ENCODE measurements at places on chromosomes 7 and 10. TPM values are rescaled to one million over a fixed set of nuclear protein-coding genes. Genes with fewer than 3 reads are reported as not detected.

The TPST1 gene
- total RNA-seq, result 36.7 TPM

The STEAP1B gene
- total RNA-seq, result 2.1 TPM

The LYZL1 gene
- not detected for total RNA-seq

The CRHR2 gene
- 0.93 TPM for total RNA-seq

The AKR1C4 gene
- total RNA-seq, result not detected

The MKI67 gene
- total RNA-seq, result 43.0 TPM

The ELAPOR2 gene
- total RNA-seq, result 37.4 TPM

All from motor neuron (in vitro differentiated cells).